ENCODE measurements at places on chromosomes 6 and 20.

- H3K36me3 ChIP-seq: no peaks in the 10 kb centered on the region
- H3K4me1 ChIP-seq: no peaks in the 10 kb centered on the region
- no peak for DNase-seq
- H3K27ac ChIP-seq: no peak overlapping the region
Observed at GRCh38 chr6:126603410-126603809, 263.5 kb downstream of the CENPW start.

GRCh38 chr6:6856538-6857523 is 250.9 kb upstream of the RREB1 start:
- no peak overlapping the region for H3K4me3 ChIP-seq
- no peak overlapping the region for H3K27ac ChIP-seq
- no peak for DNase-seq

DNA sequence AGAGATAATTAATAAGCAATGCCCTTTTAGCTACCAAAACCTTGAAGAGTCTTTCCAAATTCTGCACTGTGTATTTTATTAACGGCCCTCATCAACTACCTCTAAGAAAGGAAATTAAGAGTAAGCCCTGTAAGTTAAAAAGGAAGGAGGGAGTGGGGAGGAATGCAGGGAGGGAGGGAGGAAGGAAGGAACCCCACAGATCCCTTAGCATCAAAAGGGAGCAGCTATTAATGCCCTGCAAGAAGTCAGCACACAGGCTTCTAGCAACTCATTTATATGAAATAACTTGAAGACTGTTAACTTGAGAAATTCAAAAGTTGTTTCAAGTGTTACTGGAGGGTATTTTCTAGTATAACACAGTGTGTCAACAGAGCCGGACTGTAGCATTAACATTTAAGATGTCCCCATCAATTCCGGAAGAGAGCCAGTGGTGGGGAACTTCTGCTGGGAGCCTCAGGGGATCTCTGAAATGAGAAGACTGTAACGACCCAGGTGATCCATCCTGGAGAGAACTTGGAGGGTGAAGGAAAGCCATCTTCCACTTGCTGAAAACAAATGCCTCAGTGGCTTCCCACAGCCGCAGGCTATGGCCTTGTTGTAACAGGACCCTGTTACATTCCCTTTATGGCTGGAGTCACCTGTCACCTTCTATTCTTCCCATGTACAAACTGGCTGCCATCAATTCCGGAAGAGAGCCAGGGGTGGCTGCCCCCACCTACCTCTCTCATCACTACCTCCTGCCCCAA is 33.2 kb downstream of the SLC22A23 start:
- no peak for DNase-seq
- H3K4me3 ChIP-seq: no peak overlapping the region
- H3K27ac ChIP-seq: no peak overlapping the region
- no peaks in the 10 kb centered on the region for H3K4me1 ChIP-seq
- no peaks in the 10 kb centered on the region for H3K36me3 ChIP-seq

DNA sequence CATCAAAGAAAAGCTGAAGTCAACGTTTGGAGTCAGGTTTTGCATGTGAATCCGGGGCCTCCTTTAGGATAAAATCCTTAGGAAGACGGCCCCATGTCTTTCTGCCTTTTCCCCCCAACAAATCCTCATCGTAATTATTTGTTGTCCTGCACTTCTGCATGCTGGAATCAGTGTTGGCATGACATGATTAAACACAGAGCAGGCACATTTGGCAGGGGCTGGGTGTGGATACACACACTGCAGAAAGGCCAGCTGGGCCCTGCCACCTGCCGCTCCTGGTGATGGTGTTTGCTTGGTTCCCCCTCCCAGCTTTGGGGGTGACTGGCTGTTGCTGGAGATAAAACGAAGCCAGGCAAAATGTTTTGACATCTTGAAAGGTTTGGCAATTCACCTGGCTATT is 46.3 kb upstream of the FOXA2 start:
- no peaks in the 10 kb centered on the region for H3K36me3 ChIP-seq

DNA sequence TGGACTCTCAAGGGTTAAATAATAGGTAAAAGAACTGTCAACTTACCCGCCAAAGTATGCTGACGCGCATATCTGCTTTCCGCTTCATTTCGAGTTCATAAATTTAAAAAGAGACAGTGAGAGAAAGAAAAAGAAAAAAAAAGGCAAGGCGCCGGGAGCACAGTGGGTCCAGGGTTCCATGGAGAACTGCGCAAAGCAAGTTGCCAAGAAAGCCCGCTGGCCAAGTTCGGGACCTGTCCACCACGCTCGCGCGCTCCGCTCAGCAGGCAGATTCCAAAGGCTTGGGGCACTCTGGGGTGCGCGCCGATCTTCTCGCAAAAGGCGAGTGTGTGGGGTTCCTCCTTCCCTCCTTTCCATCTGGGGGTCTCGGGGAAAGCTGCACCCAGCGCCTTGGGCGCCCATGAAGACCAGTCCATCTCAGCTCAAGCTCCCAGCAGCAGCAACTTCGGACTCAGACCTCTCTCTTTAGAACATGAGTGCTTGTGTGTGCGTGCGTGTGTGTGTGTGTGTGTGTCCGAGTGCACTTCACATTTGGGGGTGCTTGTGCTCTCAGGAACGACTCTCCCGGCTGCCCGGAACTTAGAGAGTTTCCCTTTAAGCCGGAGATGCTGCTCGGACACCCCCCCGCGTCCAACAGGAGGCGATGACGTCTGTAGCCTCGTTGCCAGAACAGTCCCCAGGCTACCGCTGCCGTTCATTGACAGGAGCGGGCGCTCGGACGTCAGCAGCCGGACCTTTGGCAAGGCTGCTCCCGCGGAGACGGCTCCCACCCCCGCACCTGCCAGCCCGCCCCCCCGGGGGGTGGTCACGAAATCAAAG is 180.0 kb downstream of the TBXT start:
- no peak overlapping the region for H3K27ac ChIP-seq
- no peak overlapping the region for H3K4me3 ChIP-seq
- H3K36me3 ChIP-seq: no peaks in the 10 kb centered on the region
- H3K4me1 ChIP-seq: peaks cover 8% of the 10 kb centered on the region
- H3K27me3 ChIP-seq: peaks cover 11% of the 10 kb centered on the region
- DNase-seq: no peak
